SK-N-DZ (cell line): ENCODE measurements at places on chromosomes 5 and 9.

- no peak for DNase-seq
Measured at GRCh38 chr9:121612511-121612998, 38.9 kb upstream of the DAB2IP start.

DNA sequence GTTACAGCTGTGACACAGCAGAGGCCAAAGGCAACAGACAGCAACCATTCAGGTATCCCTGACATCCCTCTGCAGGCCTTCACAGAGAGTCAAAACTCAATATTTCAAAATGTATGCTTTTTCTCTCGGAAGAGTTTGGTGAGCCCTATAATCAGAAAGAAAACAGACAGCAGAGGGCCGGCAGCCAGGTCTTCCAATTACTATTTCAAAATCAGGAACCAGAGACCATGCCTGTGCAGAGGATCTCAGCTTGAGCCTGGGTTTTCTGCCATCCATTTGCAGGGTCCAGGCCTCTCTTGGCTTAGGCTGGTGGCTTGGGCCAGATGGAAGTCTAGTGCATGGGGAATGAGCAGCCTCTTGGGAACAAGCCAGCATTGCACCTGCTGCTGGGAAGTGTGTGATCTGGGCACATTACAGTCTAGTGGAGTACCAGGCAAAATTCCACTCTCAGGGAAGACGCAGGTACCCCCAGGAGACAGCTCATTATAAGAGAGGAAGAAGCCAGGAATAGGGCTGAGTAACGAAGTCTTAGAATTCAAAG, 231.3 kb downstream of the ENC1 start:
- DNase-seq, result peak; percentile 20

DNA sequence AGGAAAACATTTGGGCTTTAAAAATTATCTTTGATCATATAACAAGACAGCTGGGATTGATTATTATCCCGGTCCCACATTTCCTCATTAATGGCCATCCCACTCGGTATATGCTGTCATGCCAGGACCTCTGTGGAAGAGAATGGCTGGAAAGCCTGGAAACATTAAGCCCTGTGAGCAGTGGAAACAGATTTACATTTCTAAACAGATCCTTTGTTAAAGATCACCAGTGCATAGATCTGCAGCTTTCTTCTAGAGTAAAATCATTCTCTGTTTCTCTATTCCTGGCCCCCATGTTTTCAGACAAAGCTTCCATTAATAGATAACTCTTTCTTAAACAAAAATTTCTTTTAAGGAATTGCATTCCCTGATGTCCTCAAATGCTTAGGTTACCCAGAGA, 152.2 kb downstream of the CAVIN4 start:
- no peak for DNase-seq

DNA sequence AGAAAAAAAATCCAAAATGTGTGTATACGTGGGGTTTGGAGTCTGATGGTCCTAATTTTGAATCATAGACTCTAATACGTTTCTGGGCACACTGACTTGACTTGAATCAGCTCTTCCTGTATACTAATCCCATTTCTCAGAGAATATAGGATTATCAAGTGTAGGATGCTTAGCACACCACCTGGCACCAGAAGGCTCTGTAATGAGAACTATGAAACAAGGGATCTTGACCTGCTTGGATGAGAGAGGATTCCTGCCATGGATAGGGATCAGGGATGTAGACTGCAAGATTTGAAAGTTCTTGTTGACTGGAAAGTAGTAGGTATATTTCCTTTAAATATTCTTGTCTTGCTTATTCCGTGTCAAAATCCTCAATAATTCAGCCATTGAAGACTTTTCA, 7.8 kb downstream of the HSPA4 start:
- DNase-seq, result no peak

DNA sequence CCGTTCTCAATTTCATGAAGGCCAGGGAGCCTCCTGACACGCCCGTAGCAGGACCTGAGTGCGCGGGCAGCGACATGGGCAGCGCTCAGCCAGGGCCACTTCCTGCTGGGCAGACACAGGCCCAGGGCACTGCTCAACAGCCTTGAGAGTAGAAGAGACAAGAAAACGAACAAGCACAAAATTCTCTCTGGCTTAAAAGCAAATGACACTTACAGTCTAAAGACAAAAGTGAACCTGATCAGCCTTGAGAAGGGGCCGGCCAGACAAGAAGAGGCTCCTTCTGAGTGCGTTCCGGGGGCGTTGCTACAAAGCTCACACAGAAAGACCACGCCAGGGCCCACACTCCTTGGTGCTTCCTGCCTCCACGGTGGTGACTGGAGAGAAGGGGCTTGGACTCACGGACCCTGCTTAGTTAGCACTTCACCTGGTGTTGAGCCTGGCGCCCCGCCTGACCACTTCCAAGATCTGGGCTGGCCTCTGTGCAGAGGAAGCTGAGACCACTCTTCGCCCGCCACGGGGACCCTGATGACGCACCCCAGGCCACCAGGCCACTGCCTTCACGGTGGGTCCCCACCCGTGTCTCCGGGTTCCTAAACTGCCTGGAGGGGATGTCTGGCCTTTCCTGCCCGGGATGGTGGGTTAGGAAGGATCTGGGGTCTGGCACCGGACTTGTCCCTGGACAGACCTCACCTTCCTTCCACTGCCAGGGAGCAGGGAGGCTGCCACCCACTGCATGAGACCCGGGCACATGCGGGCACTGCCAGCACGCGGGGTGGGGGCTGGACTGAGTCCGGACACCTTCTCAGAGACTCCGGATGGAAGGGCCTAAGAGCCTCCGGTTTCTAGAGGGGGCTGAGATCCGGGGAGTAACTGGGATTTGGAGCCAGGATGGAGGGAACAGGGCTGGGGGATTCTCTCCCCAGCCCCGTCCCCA, 1.3 kb downstream of the SLC12A7 start:
- no peak for DNase-seq

DNA sequence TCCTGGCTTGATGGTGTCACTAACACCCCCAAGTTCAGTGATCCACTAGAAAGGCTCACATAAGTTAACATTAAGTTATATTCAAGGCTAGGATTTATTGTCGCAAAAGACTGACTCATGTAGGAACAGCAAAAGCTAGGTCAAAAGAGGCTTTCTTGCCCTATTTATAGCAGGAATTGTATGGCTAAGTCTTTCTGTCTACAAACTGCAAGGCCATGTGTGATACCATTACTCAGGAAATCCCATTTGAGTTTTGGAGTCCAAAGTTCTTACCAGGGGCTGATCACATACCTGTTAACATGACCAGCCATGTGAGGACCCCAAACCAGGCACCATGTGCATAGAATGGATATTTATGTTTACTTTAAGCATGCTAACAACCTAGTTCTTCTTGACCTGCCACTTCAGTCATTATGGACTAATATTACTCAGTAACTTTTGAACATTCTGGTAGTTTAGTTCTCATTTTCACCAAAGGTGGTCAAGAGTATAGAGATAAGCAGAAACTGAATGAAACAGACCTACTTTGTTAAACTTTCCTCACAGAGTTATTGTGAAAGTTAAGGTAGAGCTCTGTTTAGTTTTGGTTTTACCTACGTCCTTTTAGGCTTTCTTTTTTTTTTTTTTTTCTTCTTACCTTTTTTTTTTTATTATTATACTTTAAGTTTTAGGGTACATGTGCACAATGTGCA, 281.1 kb downstream of the FER start:
- DNase-seq, result no peak

GRCh38 chr9:88835038-88835466, 156.2 kb upstream of the S1PR3 start:
- DNase-seq, result no peak

- no peak for DNase-seq
Measured at GRCh38 chr9:20811872-20812271, 127.8 kb downstream of the FOCAD start.

- DNase-seq, result peak; percentile 28
Measured at GRCh38 chr9:13351778-13352386, 72.4 kb upstream of the MPDZ start.

GRCh38 chr5:93677359-93677891, 64.0 kb downstream of the POU5F2 start:
- peak; percentile 83 for DNase-seq

GRCh38 chr5:156584871-156585270, 257.9 kb downstream of the SGCD start:
- no peak for DNase-seq

GRCh38 chr5:180135967-180136629, 64.5 kb upstream of the RNF130 start:
- DNase-seq, result no peak

- DNase-seq, result no peak
Measured at GRCh38 chr5:135130261-135131215, 96.5 kb upstream of the PITX1 start.

- DNase-seq, result no peak
Measured at GRCh38 chr5:139711906-139712224, 63.7 kb downstream of the CXXC5 start.

- no peak for DNase-seq
Measured at GRCh38 chr5:138580777-138581176, 5.6 kb upstream of the HSPA9 start.

DNA sequence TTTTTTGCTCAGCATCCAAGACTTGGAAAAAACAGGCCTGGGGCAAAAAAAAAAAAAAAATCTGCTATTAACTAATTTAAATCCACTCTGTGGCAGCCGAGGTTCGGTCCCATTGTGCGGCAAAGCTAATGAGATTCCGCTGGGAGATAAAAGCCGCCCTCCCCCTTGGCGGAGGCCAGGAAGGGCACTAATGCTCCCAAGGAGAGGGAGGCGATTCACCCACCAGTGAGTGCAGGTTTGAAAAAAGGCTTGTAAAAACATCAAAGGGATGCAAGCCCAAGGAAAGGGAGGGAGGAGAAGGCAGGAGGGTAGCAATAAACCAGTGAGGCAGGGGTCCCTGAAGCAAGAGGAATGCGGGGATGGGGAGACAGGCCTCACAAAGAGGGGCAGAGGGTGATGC, 129.5 kb upstream of the RAPGEF1 start:
- DNase-seq, result peak; percentile 54

GRCh38 chr5:56262279-56262678, 29.1 kb upstream of the ANKRD55 start:
- DNase-seq, result no peak

GRCh38 chr5:6792376-6792775, 79.1 kb downstream of the TENT4A start:
- no peak for DNase-seq

DNA sequence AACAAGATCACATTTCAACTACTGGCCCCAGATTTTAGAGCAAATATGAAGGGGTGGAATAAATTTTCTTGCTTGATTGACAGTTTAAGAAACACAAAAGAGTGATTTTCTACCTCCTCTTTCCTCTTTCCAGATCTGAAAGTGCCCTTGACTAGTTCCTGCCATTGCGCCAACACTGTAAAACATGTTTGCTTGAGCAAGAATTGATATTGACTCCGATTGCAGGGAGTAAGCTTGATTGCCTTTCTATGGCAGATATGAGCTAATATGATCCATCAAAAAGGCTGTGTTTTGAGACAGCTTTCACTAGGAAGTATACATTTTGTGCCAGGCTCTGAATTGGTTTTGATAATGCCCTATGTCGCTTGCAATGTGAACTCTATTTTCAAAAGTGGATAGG, 508.8 kb downstream of the SEMA5A start:
- DNase-seq, result no peak

GRCh38 chr5:33576726-33577590, 136.2 kb downstream of the TARS1 start:
- no peak for DNase-seq

DNA sequence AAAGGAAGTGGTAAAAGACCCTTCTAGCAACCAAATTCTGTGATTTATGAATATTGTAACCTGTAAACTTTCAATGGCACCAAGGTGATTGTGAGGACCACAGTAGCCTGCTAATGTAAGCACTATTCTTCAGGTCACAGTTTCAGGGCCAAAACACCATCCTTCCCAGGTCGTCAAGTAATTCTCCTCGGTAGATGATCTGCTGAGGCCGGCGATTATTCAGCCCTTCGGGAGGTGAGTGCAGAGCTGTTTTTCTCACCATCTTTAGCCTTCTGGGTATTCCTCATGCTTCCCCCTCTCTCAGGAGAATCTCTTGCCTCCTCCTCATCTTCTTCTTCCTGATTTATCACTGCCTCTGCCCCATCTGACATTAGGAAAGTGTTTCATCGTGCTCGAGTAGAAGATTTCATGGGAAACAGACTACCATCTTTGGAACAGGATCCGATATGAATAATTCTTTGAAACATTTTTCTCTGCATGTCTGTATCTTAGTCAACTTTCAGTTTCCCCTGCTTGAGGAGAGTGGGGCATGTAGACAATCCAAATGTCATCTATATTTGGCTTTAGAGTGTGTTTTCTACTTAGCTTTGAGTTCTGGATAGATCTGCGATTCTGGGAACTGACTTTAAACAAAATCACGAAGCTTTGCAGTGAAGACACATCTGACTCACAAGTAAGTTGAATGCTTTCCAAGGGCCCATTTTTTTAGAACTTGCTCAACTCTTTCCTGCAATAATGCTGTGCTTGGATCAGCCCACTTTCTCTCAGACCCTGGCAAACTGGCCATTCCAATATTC, 173.9 kb downstream of the AOPEP start:
- no peak for DNase-seq

DNA sequence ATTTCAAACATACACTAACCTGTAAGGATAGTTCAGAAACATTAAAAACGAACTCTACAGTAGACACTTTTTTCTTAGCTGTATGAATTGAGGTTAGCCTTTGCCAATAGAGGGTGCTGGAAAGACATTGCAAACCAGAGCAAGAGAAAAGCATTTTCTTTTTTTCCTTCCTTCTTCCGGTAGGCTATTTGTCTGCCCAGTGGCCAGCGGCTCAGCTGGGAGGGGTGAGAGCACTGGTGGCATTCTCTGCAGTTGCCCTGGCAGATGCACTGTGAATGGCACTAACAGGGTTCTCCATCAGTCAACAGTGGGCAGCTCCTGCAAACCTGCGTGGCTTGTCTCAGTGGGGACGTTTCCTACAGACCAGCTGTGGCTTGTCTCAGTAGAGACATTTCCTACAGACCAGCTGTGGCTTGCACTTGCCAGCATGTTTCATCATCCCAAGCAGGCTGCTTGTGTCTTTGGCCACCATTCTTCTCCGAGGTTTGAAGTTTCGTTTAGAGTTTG, 984.5 kb upstream of the CDH18 start:
- peak; percentile 12 for DNase-seq

- no peak for DNase-seq
Measured at GRCh38 chr9:4262735-4263141, 37.1 kb downstream of the GLIS3 start.

- DNase-seq, result no peak
Measured at GRCh38 chr9:37198039-37198729, 77.8 kb downstream of the ZCCHC7 start.

DNA sequence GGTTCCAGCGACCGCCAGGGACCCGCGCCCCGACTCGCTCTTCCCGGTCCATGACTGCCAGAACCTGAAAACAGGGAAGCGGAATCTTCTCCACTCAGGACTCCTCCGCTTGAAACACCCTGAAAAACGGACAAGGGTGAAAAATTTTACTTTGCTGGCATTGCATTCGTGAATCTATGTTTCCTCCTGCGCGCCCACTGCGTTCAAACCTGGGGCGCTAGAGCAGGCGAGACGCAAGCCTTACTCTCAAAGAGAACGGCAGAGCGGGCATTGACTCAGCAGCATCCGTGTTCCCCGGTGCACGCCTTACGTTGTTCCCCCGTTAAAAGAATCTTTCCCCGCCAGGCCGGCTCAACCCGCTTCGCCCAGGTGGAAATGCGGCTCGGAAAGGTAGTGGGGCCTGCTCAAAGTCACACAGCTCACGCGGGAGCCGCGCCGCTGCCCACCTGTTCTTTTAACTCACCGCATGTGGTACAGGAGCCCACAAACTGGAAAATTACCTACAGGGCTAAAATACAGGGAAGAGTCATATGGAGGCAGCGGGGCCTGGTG, 999 bp upstream of the DRD1 start:
- no peak for DNase-seq
